ENCODE measurements at places on chromosomes 7 and 10. TPM values are rescaled to one million over a fixed set of nuclear protein-coding genes. Genes with fewer than 3 reads are reported as not detected.

POLR2J2 gene
- polyA plus RNA-seq, result 27.7 TPM

NRP1 gene
- polyA plus RNA-seq, result 145 TPM

C10orf67 gene
- 0.16 TPM for polyA plus RNA-seq

TBATA gene
- polyA plus RNA-seq, result not detected

SFRP5 gene
- 29.3 TPM for polyA plus RNA-seq

SPDYE6 gene
- 2.4 TPM for polyA plus RNA-seq

GHRHR gene
- polyA plus RNA-seq, result not detected
